ENCODE measurements at places on chromosomes 5 and 9.

GRCh38 chr5:132438917-132439316 lies 51.7 kb downstream of the IRF1 start:
- no peak for DNase-seq

GRCh38 chr5:172173564-172174153 lies 14.4 kb downstream of the STK10 start:
- no peak for DNase-seq

- no peak for DNase-seq
These were observed 49.9 kb downstream of the PDE4D start for GRCh38 chr5:59843511-59844213.

GRCh38 chr5:120615967-120616645 lies 152.0 kb downstream of the PRR16 start:
- no peak for DNase-seq

DNA sequence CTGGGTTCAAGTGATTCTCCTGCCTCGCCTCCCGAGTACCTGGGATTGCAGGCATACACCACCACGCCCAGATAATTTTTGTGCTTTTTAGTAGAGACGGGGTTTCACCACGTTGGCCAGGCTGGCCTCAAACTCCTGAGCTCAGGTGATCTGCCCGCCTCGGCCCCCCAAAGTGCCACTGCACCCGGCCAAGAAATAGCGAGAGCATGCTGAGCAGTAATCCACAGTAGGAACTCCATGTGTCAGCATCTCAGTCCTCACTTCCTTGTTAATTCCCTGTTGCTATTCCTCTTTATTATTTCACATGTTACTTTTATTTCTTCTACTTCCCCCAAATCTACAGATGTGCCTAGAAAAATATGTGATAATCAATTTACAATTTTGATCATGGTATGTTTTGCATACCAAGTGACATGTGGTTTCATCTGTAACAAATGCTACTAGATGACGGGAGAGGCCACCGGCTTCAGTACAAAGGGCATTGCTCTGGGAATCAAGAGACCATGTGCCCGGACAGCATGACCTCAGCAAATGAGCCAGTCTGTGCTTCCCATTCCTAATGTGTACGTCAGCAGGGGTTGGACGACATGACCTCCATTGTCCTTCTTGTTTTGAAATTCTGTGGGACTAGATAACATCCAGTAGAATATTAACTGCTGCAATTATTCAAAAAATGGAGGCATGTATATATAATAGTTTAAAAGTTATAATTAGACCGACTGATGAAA lies 61.6 kb downstream of the FNBP1 start:
- DNase-seq = no peak

DNA sequence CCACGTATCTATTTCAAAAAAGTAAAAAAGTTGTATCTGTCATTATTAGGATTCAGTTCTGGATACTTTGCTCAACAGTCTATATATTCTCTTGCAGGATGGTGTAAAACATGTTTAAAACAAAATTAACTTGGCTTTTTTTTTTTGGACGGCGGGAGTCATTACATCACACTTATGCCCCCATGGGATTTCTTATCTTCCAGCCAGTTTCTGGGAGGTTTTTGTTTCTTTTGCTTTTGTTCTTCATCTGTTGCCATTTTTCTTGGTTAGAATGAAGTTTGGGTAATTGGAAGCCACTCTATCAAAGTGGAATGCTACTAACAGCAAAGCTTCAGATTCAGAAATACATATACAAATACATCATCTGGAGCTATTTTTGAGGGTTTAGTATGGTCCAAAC lies 1.8 kb upstream of the STARD4 start:
- no peak for DNase-seq

DNA sequence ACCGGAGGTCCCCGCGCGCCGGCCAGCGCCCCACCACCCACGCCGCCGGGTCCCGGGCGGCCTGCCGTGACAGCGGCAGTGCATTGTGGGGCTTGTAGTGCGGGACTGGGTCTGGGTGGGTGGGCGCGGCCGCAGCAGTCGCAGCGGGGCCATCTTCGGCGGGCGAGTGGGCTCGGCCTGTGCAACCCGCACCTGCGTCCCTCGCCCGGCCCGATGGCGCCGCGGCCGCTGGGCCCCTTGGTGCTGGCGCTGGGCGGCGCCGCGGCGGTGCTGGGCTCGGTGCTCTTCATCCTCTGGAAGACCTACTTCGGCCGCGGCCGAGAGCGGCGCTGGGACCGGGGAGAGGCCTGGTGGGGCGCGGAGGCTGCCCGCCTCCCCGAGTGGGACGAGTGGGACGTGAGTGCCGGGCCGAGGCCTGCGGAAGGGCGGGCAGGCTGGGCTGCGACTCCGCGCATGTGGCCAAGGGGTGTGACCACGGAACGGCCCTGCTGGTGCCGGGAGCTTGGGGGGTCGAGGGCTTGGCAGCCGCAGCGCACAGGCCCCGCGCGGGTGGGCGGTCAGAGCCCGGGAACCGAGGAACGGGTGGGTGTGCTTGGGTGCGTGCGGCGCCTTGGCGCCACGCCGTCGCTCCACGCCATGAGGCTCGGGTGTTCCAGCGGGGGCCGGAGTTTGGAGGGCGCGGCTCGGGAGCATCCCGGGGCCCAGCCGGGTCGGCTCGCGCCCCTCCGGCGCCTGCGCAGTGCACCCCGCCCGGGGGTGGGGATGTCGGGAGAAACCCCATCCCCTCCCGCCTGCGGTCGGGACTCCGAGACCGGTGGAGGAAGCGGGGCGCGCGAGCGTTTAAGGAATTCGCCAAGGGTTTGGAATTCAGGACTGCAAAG lies at the start of gene ARL10:
ARL10 (plus strand) TSS at position 137 of the 881 bp plus-strand sequence; CDS start at position 214, 77 bp downstream.
- no peak for DNase-seq

DNA sequence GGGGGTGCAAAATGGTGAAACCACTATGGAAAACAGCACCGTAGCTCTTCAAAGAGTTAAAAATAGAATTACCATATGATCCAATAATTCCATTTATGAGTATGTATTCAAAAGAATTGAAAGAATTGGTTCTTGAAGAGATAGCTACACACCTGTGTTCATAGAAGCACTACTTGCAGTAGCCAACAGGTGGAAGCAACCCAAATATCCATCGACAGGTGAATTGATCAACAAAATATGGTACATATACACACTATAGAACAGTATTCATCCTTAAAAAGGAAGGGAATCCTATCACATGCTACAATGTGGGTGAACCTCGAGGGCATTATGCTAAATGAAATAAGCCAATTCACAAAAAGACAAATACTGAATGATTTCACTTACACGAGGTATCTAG lies 85.7 kb upstream of the VCAN start:
- no peak for DNase-seq

DNA sequence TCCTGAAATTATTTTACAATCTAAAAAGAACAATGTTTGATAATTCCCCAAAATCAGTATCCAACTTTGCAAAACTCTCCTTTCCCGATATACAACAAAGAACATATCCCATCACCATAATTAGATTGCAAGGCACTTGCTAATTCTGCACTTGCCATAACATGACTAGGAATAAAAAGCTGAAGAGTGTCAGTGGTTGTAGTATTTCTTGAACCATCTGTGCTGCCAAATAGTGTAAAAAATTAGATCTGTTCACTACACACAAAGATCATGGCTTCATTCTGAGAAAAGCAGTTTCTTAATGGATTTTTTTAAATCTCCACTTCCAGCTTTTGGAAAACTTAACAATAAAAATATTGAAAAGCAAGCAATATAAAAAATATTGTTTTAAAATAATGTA lies 259.5 kb upstream of the FAM174A start:
- no peak for DNase-seq

- DNase-seq = no peak
These were observed 226.3 kb downstream of the SMARCA2 start for GRCh38 chr9:2241461-2241835.

GRCh38 chr5:81950996-81951395 lies 20.8 kb upstream of the ATG10 start:
- DNase-seq = no peak

- no peak for DNase-seq
These were observed 279.1 kb downstream of the TLE1 start for GRCh38 chr9:81410201-81410600.

GRCh38 chr9:131238402-131239021 lies 37.8 kb downstream of the FAM78A start:
- DNase-seq = no peak

- DNase-seq = no peak
These were observed 288.3 kb downstream of the MLLT3 start for GRCh38 chr9:20333991-20334390.

- no peak for DNase-seq
These were observed 126.6 kb upstream of the HMHB1 start for GRCh38 chr5:143685246-143685815.

DNA sequence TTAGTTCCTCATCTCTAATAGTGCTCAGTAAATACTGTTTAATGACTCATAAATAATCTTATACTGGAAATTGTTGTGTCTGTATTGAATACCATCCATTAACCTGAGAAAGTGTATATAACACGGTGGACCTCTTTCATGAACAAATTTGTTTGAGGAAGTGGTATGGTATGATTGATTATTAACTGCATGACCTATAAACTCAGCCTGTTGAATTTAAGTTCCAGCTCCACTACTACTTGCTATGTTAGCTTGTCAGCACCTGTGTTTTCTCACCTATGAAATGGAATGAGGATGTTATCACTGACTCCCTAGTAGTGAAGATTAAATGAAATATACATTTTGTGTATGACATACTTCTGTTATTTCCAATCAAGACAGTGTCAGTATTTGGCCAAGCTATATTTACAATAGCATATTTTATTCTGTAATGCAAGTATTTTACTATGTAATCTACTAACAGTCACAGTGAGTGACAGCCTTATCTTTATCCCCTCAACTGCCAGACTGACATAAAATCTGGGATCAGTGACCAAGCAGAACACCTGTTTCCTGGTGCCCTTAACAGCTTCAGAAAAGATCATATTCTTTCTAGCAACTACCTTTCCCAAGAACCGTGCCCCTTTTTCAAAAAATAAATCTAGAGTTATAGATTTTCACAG lies 77.3 kb upstream of the ITGA1 start:
- no peak for DNase-seq

DNA sequence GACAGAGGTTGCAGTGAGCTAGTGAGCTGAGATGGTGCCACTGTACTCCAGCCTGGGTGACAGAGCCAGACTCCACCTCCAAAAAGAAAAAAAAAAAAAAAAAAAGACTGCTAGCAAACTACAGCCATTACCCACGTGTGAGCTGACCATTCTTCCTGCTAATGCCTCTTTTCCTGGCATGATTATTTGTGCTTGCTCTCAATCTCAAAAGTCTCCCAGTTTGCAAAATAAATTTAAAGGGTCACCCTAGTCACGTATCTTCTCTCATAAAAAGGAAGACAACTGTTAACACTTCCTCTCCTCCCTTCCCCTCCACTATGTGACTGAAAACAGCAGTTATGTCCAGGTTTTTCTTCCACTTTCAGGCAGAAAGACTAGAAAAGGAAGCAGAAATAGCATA lies 37.2 kb downstream of the TRIM36 start:
- no peak for DNase-seq

- no peak for DNase-seq
These were observed 168.2 kb downstream of the CACNA1B start for GRCh38 chr9:138045541-138046490.

DNA sequence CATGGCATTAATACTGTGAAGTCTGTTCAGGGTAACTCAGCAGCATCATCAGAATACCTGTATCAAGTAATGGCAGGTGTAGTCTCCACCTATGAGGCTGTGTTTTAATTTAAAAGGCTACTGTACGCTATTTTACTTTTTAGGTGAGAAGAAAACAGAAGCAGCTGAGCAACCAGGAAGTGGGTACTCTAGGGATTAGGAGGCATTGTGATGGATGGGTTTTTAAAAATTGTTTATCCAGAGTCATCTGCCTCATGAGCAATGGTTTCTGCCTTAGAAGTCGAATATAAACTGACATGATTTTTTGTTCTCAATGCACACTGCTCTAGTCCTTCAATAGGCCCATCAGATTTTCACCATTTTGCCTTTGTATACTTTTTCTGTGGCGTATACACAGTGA lies 42.6 kb downstream of the PSIP1 start:
- DNase-seq = no peak

DNA sequence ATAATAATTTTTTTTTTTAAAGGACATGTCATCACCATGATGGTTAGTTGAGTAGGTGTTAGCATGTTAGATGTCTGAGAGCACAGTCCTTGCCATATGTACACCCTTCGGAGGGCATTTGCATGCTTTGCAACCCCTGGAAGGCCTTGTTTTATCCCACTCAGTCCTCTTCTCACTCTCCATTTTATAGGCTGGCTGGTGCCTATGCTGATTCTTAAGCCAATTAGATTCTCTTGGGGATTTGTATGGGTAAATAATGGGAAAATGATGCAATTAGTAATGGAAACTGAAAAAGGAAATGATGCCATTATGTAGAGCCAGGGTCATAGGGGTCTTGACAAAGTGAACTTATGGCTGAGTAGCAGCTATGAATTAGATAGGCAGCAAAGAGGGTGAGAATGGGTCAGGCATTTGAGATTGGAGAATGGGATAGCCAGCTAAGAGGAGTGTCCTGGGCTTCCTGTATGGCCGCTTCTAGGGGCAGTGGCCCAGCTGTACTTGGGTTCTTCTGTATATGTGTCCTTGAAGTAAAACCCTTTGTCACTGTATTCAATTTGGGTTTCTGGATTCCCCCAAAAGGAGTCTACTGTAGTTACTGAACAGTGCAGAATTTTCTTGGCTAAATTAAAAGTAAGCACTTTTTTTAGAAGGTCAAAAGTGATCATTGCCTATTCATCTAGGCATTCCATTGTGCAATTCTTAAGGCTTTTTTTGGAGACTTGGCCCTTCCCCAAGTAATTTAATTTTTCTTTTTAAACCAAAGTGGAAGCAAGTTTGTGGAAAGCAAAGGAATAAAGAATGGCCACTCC lies 31.6 kb downstream of the LRRTM2 start:
- DNase-seq = no peak

DNA sequence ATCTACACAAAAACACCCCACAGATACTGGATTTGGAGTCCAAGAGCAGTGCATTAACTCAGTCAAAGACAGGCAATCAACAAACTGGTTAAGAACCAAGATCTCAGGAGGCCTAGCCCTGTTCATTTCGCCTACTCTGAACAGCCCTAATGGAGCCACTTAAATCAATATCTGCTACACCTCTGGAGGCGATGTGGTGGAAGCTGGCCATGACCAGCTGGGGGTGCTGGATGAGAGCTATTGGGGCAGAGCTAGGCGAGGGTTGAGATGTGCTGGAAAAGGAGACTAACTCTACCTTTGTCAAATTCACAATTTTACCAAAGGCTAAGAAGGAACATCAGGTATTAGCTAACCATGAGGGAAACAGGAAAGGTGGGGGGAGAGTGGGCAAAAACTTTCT lies 23.3 kb upstream of the ARSB start:
- no peak for DNase-seq

DNA sequence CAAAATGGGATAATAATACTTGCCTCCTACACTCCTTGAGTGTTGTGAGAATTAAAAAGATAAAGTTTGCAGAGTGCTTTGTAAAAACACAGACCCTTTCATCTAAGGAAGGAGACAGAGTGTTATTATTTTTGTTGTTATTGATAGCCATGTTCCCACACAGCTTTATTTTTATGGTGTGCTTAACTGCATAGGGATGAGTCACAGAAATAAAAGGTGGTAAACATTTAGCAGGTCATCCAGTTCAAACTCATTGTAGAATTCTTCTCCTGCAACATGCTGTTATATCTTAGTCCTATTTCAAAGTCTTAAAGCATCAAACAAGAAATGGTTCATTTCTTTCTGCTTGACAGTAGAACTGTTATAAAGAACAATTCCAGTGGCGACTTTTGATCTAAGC lies 367.5 kb upstream of the ACTBL2 start:
- DNase-seq = no peak
